ENCODE measurements at places on chromosomes 5 and 9.

- no peak for DNase-seq
Measured at GRCh38 chr9:111916234-111916645, 19.6 kb downstream of the UGCG start.

DNA sequence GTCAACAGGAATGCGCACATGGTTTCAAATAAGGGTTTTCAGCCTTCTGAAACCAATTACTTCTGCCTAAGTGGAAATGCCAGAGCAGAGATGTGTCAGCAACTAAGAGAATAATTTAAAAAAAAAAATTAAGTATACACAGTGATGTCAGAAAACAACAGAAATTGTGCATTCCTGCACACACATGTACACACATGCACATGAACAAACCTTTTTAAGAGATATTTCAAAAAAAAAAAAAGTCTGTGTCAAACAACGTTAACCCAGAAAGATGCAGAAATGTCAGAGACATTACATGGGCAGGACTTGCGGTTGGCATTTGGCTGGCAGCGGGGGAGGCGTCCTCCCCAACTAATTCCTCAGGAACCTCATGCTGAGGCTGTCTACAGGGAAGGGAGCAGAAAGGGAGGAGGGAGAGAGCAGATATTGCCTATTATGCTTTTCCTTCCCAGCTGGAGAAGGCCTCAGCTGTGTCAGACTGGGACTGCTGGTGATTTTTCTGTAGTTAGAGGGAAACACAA lies 536.9 kb upstream of the WWC1 start:
- no peak for DNase-seq

GRCh38 chr5:161299053-161299452 lies 247.5 kb downstream of the GABRB2 start:
- DNase-seq, result no peak

- DNase-seq, result no peak
Measured at GRCh38 chr9:137757613-137758029, 120.0 kb upstream of the CACNA1B start.

DNA sequence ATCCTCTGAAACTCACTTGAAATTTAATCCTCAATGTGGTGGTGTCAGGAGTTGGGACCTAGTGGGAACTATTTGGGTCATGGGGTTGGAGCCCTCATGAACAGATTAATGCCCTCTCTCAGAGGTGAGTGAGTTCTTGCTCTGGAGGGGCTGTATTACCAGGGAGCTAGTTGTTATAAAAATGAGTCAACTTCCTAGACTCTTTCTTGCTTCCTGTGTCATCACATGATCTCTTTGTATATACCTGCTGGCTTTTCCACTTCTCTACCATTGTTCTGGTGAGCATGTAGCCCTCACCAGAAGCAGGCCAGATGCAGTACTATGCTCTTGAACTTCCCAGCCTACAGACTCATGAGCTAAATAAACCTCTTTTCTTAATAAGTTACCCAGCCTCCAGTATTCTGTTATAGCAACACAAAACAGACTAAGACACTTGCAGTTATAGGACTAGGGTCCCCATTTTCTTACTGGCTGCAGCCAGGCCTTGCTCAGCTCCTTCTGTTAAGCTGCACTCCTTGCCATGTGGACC lies 127.5 kb downstream of the SUSD1 start:
- DNase-seq, result no peak
